DND-41 (cell line): ENCODE measurements at places on chromosomes 3 and 15.

DNA sequence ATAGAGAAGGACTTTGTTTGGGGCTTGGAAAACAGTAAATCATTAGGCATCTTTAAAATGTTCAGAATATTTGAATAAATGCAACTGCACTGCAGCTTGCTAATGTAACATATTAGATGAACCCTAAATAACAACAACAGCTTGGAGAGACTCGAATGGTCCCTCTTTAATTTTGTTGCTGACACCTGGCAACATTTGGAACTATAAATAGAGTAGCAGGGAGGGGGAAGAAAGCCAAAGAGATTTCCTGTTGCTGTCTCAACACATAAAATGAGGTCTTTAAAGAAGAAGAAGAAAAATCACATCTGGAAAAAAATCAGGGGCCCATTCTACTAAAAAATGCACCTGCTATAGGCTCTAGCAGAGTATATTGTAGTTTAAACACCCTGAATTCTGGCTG lies 49.9 kb upstream of the DPPA4 start:
- no peak for DNase-seq

DNA sequence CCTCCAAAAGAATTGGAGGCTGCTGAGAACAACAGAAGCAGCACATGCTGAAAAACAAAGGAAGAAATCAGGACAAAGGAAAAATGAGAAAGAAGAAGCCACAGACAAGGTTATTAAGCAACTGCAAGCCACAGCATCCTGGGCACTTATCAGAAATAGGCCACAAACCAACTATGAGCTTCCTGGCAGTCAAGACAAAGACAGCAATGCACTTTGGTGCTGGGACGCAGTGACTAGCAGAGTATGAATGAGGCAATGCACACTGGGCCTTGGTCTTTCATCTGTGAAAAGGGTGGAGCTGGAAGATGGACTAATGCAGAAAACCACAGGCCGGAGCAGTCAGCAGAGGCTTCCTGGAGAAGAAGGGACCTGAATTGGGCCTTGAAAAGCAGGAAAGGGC lies 56.0 kb upstream of the LINGO1 start:
- no peak for DNase-seq

GRCh38 chr3:30596152-30596551 lies 10.2 kb upstream of the TGFBR2 start:
- no peak for DNase-seq

- DNase-seq, result no peak
Observed at GRCh38 chr3:73707772-73708171, 83.0 kb upstream of the PDZRN3 start.

- DNase-seq, result peak; percentile 28
Observed at GRCh38 chr3:46395210-46395661, 11.6 kb downstream of the CCR5AS start.

DNA sequence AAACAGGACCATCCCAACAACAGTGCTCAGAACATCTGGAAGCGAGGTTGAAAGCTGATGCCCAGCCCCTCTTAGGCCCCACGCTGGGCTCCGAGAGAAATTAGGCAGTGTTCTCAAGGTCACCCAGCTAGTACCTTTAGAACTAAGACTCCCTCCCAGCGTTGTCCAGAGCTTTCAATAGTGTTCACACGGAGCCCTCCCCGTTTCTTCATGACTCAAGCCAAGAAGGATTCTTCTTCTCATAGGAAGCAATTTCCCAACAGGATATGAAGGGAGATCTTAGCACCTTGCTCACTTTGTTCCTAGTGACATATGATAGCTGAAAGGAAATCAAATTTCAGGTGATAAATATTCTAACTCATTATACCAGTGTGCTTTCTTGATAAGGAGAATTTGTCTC lies 244.2 kb upstream of the ST8SIA2 start:
- no peak for DNase-seq

DNA sequence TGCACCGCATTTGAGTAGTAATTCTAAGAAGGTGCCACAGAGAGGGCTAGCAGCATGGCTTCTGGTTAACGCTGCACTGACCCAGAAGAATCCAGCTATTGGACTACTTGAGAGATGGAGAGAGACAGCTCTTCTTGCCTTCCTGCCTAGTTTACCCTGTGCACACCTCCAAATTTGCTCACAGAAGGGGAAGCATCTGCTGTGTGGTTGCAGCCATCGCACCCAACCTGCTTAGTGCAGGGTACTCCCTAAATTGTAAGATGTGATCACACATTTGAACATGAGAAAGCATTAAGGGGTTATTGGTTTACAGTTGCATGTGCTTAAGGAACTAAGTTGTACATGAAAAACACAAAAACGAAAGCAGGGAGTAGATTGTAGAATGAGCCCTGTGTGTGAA lies 122.1 kb downstream of the FOXB1 start:
- no peak for DNase-seq

GRCh38 chr3:72355168-72355567 lies 493.1 kb downstream of the SHQ1 start:
- no peak for DNase-seq

GRCh38 chr3:190048932-190049441 lies 71.7 kb downstream of the P3H2 start:
- no peak for DNase-seq

- DNase-seq, result no peak
Observed at GRCh38 chr3:73729969-73730440, 105.3 kb upstream of the PDZRN3 start.

- no peak for DNase-seq
Observed at GRCh38 chr3:115832265-115832664, 209.0 kb downstream of the GAP43 start.

GRCh38 chr3:186950402-186951093 lies 20.2 kb downstream of the ST6GAL1 start:
- DNase-seq, result no peak

GRCh38 chr15:69232144-69232543 lies 66.6 kb upstream of the PAQR5 start:
- no peak for DNase-seq

DNA sequence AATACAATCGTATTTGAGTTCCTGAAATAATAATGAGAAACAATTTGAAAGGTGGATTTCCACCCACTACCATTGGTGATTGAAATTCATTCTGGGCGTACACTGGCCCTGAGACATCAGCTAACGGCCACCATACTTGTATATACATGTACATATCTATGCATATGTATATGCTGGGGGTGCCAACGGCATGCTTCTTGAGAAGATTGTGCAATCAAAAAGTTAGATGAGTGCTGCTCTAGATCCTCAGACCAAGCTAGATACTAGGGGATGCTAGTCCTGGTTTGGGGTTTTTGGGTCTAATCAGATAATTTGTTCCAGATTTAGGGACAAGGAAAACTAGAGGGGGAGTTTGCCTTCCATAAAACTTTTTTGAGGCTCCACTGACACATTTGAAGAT lies 2.9 kb downstream of the TMEM40 start:
- DNase-seq, result no peak

GRCh38 chr15:67559158-67559557 lies 16.7 kb downstream of the MAP2K5 start:
- no peak for DNase-seq

GRCh38 chr3:71078723-71079525 lies 504.6 kb downstream of the FOXP1 start:
- no peak for DNase-seq

- no peak for DNase-seq
Observed at GRCh38 chr3:165464736-165465135, 268.6 kb upstream of the SLITRK3 start.

- DNase-seq, result no peak
Observed at GRCh38 chr15:20355256-20355868, 186.2 kb downstream of the GOLGA6L6 start.

- no peak for DNase-seq
Observed at GRCh38 chr3:126792998-126793397, 89.0 kb downstream of the CHCHD6 start.

- DNase-seq, result no peak
Observed at GRCh38 chr15:96125721-96126415, 204.6 kb upstream of the NR2F2 start.

DNA sequence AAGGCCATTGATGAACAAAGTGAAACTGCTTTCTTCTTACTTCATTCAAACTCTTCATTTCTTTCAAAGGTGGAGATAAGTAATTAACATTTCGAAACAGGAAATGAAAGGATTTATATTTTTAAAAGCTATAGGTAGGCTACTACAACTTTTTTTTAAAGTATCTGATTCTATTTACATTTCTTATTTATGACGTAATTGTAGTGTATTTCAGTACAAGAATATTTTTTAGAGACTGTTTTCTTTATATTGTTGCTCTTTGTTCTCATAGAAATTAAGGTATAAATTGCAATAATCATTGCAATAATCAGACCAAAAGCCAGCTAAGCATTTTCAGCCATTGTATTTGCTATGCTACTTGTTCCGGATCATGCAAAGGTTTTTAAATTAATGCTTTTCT lies 13.7 kb downstream of the ZFAND6 start:
- no peak for DNase-seq

- no peak for DNase-seq
Observed at GRCh38 chr15:65923264-65923663, 54.0 kb downstream of the RAB11A start.

GRCh38 chr3:131849616-131850015 lies 185.2 kb downstream of the CPNE4 start:
- DNase-seq, result no peak

GRCh38 chr3:182892226-182892625 lies 88.1 kb downstream of the DCUN1D1 start:
- DNase-seq, result no peak

- DNase-seq, result no peak
Observed at GRCh38 chr3:171813897-171814460, 3.7 kb upstream of the PLD1 start.

- no peak for DNase-seq
Observed at GRCh38 chr15:99105514-99106341, 848 bp downstream of the SYNM start.

GRCh38 chr3:13376091-13376490 lies 44.0 kb downstream of the NUP210 start:
- no peak for DNase-seq

- no peak for DNase-seq
Observed at GRCh38 chr3:115975353-115975752, 352.0 kb downstream of the GAP43 start.

DNA sequence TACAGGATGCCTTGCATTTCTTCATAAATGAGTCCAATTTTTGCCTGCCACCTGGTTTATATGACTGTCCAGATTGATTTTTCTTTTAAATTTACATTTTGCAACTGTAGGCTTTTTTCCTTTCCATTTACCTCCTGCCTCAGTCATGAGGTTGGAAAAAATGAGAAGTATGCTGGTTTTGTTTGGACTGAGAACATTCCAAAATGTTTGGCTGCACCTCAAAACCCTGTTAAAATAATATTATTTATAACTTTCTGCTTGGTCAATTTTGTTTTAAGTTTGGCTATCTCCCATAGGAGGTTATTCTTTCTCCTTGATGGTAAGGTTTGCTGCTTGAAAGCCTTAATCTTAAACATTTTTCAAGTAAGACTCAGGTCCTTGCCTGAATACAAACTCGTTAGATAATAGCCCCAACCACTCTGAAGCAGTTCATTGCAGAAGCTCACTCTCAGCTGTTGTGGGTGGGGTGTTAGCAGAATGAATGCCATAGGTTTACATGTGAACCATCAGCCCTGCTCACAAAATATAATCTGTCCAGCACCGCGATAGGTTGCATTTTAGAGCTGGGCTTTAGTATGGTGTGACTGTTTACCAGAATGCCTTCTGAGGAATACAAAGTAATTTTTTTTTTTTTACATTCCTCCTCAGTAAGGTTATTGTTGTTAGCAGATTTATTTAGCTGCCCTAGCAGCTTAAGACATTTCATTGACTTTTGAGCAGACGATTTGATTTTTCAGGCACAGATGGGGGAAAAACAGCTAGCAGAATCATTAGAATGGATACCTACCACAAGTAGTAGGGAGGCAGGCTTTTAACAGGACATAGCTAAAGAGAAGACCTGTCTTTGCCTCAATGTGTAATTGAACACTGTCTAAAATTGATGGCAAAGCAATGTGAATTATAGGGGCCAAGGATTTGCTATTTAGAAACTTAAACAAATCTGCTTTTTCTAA lies 630.8 kb upstream of the KCNMB2 start:
- DNase-seq, result no peak

DNA sequence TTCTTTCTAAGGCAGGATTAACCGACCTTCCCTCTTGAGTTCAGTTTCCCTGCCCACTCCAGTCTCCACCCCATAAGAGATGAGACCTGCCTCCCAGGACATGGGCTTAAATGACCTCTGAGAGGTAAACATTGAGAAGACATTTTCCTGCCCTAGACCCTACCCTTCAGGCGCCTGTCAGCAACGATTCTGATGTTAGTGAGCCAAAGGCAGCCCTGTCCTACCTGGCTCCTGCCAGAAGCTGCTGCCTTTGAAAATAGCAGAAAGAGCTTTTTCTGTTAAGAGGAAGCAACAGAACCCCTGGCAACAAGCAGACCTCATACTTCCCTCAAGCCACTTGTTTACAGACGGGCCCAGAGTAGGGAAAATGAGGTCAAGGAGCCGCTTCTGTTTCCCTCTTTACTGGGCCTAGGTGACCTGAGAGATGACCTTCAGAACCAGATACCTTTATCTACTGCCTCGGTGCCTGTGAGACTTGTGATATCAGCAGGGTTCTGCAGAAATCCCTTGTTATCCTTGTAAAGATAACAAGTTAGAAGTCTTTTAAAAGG lies 52.0 kb downstream of the CD200R1L start:
- DNase-seq, result no peak

DNA sequence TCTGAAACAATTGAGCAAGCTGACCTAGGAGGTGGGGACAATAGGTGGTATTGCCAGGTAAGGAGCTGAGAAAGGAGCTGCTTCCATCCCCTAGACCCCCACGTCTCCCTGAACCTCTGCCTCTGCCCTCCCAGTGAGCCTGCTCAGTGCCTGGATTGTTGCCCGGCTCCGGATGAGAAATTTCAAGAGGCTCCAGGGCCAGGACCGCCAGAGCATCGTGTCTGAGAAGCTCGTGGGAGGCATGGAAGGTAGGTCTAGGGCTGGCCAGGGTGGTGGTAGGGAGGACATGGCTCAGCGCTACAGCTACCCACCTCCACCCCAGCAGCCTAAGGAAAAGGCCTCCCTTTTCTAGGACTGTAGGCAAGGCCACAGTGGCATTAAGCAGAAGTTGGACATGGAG lies 13.3 kb downstream of the DUOX1 start:
- no peak for DNase-seq

DNA sequence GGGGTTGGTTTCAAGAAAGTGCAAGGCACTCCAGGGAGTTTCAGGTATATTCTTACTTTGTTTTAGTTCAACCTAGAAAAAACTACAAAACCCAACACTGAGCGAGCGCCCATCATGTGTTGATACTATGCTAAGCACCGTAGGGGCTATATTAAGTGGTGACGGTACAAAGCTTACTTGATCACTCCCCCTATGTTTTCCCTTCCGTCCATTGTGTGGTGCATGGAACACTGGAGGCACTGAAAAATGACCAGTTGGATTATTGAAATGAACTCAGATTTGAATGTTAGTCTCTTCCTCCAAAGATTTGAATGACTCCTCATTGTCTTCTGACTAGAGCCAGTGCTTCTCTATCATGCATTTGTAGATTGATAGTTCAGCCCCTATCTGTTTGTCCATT lies 6.6 kb downstream of the MYZAP start:
- no peak for DNase-seq

- no peak for DNase-seq
Observed at GRCh38 chr15:29452881-29453731, 183.5 kb upstream of the NSMCE3 start.
